AG09309 (cell line): ENCODE measurements at places on chromosomes 6 and 20.

GRCh38 chr6:43276577-43277305, 21.3 kb upstream of the SLC22A7 start:
- DNase-seq: no peak

DNA sequence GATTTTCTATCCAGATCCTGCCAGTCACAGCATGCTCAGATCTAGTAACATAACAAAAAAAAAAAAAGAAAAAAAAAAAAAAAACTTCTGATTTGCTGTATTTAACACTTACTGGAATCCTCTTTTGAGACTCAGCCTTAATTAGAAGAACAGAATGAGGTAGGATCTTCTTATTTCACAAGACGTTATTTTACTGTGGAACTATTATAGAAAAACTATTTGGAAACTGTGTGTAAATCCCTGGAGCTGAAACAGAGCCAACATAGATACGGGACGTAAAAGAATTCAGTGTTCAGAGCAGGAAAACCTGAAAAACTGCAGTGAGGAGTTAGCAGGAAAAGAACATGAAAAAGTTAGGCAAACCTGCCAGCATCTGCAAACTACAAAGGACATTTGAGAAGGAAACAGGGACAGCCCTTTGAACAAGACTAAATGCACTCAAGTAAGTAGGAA, 3.4 kb upstream of the ZNF217 start:
- DNase-seq: no peak

GRCh38 chr20:9557411-9557810, 43.0 kb downstream of the LAMP5 start:
- no peak for DNase-seq

DNA sequence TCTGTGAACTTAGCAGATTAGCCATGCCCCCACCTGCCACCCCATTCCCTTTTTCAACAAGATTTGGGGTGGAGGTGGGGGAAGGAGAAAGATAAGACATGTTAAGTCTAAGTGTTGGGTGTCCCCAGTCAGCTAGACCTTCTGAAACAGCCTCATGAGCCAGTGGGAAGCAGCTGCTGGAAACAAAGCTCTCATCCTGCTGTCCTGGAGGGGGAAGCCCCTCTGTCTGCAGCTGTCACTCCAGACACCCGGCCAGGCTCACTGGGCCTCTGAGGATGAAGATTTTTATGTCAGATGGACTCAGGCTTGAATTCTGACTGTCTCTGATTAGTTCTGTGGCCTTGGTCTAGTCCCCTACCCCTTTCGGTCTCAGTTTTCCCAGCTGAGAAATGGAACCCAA, 1.1 kb downstream of the BPIFB3 start:
- DNase-seq: no peak

- no peak for DNase-seq
These were observed 289.9 kb upstream of the TSHZ2 start for GRCh38 chr20:52682237-52682636.

- peak; percentile 98 for DNase-seq
These were observed 21.5 kb downstream of the TUBB2B start for GRCh38 chr6:3205913-3206312.

GRCh38 chr6:56004426-56004825, 129.0 kb upstream of the BMP5 start:
- no peak for DNase-seq

DNA sequence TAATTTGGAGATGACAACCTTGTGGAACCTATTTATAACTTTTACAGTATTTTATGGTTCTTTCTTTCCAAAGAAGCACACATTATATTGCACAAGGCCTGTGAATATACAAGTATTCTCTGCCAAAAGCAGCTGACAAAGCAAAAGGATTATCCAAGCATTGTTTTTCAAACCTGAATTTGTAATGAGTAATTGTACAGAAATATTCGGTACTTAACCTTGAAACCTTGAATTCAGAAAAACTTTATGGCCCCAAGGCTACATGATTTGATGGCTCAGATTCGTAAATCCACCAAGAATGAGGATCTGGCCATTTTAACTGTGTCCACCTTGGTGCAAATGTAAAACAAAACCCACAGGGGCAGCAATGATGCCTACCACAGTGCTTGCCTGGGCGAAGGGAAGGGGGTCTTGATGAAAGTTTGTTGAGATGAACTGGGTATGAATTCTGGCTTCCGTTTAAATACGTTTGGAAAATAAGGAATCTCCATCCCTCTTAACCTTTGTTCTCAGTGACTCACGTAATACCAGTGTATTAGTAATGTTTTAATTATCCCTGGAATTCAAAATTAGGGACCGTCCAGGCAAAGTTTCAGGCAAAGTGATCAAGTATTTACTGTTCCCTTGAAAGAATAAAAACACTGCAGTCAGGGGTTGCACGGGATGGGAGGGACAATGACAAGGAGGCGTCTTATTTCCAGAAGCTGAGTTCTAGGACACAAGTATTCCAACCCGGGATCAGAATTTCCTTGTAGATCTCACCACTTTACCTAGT, 2.7 kb upstream of the RBM24 start:
- DNase-seq: peak; percentile 62

DNA sequence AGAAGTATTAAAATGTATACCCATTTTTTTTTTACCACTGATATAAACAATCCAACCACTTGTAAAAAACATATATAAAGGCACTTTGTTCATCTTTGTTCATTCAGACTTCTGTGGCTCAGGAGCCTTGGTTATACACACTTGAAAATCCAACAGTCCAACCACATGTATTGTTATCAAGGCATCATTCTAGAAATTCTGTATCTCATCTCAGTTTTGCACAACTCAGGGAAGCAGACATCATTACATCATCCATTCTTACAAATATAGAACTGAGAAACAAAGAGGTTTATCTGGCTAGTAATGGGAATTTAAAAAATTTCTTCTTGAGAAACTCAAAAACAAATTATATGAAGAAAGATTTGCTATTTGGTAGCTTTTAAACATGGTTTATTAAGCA, 88.1 kb downstream of the HMGCLL1 start:
- DNase-seq: no peak

DNA sequence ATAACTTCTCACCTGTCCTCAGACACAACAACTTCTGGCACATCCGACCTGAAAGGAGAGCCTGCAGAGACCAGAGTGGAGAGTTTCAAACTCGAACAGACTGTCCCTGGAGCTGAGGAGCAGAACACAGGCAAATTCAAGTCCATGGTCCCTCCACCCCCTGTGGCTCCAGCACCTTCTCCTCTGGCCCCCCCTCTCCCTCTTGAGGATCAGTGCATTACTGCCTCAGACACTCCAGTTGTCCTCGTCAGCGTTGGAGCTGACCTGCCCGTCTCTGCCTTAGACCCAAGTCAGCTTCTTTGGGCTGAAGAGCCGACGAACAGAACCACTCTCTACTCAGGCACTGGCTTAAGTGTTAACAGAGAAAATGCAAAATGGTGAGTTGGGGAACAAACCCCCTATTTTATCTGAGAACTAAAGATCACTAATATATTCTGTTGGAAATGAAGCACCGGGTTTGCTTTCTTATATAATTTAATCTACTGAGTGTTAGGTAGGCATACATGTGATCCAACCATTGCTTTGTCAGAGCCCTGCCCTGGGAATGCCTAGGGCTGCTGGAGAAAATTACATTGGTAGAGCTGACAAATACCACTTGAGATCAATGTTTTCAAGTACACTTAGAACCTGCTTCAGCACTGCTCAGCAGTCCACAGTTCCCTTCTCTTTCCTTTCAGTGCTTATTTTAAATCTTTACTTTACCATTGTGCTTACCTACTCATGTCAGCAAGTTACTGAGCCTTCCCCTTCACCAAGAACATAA, 77.5 kb upstream of the LTV1 start:
- DNase-seq: no peak

DNA sequence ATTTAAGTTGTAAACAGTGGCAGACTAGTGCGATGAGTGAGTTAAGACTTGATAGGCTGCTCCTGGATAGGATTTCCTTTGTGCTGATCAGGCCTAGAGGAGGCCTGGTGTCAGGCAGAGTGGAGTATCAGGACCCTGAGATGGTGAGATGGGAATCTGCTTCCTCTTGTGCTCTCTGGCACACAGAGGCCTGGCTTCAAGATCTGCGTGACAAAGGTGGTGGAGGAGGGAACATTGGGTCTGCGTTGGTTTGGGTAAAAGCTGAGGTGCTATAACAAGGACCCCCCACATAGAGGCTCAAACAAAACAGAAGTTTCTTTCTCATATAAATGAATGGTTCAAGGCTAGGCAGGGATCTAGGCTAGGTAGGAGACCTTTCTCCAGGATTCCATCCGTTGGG, 20.3 kb downstream of the SCAND1 start:
- DNase-seq: no peak

DNA sequence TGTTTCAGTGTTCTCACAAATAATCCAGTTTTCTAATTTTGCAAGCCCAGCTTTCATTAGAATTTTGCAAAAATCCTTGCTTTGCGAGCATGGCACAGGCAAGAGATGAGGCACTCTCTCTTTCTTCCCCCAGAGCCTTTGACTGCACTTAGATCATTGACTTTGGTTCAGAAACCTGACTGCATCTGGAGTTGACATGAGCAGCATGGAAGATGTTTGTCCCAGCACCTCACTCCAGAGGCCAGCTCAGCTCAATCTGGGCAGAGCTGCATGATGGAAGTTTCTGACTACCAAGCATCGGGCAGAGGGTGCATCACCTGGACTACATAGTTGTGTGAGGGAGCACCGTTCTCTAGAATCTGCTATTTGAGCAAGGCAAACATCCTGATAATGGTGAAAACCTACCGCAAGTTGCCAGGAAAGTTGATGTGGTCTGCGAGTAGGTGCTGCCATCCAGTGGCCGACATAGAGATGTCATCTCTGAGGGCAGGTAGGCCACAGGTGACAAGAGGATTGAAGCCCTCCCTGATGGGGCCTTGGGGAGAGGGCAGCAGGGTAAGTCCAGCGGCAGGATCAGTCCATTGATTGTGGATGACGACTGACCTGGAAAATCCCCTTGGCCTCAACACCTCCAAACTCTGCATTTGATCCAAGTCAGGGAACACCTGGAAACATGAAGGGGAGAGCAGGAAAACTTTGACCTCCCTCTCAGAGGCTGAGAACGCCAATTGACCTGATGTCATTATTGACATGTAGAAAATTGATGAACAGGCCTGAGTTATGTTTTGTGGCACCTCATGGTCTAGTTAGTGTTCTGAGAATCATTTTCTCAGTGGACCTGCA, 3.8 kb upstream of the LPA start:
- no peak for DNase-seq

GRCh38 chr20:17759449-17759848, 59.7 kb downstream of the BANF2 start:
- no peak for DNase-seq

DNA sequence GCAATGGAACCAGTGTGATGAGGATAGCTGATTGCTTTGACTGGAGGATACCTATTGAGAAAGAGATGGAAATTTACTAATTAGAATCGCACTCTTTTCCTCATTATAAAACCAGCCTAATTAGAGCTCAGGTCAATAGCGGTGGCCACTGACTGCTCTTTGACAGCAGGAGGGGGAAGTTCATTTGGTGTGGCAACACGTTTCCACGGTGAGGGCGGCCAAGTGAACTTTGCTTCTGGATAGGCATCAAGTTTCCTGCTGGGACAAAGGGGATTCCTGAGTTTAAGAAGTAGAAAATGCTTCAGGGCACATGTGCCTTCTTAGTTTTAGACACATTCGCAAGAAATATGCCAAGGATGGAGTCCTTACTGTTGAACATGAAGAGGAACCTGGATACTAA, 145.3 kb upstream of the NRN1 start:
- DNase-seq: no peak

DNA sequence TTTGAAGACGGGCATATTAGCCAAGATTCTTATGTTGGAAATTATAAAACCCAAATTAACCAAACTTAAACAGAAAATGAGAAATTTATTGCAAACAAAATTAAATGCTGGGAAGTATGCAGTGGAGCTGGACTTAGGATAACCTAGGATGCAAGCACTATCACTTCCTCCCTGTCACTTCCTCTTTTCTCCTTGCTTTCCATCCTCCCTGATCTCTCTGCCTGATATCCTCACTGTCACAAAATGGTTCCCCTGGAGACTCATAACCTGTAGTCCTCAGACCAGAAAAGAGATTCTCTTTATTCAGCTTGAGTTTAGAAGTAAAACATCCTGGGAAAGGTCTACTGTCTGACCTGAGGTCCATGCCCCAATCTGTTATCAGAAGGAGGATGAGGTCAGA, 7.4 kb upstream of the KLHL32 start:
- DNase-seq: no peak

DNA sequence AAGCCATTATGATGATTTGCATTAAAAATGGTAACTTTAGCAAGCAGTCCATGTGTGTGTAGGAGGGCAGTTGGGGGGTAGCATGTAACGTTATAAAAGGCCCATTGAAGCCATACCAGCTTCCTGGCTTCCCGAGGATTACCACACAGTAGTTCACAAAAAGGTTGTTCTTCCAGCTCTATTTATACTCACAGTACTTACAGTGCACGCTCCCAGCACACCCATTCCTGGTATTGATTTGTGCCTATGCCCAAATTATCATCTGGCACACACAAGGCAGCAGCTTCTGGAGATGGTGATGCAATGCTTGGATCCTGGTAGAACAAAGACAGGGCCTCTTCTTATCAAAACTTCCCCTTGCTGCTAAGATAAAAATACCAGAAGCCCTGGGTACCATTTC, 436.8 kb downstream of the HAO1 start:
- no peak for DNase-seq
